ENCODE measurements at places on chromosomes 7 and 10.

DNA sequence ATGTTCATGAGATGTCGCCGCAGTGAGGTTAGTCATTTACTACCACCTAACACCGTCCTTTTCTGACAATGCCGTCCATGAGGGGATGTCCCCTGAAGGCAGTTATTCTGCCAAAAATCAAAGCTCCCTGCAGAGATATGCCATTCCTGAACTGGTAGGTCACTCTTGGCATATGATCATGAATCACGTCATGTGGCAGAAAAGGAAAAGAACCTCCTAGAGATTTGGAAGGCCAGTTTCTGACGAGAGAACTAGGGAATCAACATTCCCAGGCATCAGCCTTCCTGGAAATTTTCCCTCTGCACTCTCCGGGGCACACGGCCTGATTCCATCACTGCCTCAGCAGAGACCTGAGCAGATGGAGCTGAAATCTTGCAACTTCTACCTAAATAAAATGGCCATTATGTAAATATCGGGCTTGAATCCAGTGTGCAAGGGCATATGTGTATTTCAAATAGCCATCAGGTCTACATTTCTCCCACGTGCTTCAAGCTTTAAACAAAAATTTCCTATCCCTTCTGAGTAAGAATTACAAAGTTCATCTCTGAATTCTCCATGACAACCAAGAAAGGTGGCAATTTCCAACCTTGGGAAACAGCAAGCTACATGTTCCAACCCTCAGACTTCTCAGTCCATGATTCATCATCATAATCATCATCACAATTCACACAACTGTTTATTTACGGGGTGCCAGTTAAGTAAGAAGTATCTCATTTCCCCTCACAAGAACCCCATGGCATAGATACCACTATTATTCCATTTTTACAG, 46.5 kb downstream of the AMPH start:
- DNase-seq, result no peak

DNA sequence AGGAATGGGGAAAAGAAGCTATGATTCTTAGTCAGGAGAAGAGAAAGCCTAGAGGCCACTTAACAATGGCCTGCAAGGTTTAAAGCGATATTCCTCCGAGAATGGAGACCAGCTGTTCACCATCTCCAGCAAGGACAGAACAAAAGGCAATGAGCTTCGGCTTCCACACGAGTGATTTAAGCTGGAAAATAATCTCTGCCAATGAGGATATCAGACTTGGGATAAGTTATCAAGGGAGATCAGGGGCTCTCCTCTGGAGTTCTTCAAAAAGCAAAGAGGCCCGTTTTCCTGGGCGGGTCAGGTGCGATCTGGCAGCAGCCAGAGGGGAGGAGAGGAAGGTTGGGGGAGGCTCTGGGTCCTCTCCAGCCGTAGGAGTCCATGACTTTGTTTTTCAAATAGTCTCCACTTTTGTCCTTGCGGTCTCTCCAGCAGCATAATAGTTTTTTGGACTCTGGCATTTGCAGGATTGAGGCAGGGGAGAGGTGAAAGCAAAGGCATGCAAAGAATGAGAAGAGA, 211.3 kb downstream of the SKIDA1 start:
- DNase-seq, result no peak

DNA sequence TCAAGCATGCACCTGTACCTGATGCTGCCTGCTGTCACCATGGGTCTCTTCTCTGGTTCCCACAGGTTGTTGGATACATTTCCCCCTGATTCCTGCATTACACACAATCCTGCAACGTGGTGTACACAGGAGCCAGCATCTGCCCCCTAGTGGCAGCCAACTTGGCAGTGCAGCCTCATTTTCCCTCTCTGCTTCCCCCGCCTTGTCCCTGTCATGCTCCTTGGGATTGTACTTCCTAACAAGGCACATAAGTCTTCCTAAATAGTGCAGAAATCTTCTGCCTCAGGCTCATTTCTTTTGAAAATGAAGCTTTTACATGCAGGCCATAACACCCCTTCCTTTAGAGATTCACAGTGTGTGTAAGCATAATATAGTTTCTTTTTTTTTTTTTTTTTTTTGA, 387.5 kb downstream of the CCSER2 start:
- DNase-seq, result peak; percentile 25

GRCh38 chr7:139658908-139659675, 118.7 kb downstream of the HIPK2 start:
- no peak for DNase-seq

- no peak for DNase-seq
Measured at GRCh38 chr10:71765176-71765904, 8.0 kb downstream of the VSIR start.

DNA sequence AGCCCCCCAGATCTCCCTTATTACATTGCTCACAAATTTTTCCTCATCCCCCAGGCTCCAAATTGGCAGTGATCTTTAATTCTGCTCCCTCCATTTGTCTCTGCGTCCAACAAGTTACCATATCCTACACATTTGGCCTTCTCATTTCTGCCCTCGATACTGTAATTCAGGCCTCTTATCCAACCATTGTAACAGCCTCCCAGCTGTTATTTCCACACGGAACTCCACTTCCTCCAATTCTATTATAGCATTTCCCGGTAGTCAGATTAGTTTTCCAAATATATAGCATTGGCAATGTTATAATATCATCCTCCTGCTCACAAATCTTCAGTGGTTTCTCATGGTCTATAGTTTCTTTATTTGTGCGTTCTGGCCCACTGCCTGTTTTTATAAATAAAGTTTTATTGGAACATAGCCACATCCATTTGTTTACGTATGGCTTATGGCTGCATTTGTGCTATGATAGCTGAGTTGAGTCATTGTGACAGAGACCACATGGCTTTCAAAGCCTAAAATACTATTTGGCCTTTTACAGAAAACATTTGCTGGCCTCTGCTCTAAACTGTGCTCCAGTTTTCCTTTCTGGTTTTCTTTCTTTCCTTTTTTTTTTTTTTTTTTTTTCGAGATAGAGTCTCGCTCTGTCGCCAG, 126.5 kb upstream of the ZNF438 start:
- DNase-seq, result no peak

DNA sequence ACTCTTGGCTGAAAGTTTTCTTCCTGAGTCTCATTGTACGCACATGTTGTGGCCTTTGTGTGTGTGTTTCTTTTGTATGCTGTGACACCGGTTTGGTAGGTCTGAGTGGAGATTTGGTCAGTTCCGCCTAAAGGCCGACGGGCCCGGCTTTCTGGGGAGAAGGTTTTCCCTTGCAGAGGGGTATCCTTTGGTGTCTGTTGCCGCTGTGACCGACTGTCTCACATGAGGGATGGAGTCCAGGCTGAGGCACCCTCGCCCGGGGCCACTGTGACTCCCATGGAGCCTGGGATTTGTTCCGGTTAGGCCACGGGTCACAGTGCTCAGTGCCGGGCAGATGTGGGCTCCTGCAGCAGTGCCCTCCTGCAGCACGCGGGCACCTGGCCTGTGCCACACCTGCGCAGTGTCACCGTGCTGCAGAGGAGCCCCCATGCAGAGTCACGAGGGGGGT, 19.4 kb downstream of the INPP5A start:
- DNase-seq, result no peak

GRCh38 chr7:81685270-81685868, 84.5 kb downstream of the HGF start:
- DNase-seq, result peak; percentile 32
